Vagina (tissue), 2 donors: ENCODE measurements at places on chromosomes 13 and 19.

- DNase-seq, result no peak
- H3K27ac ChIP-seq, result no peak overlapping the region
- no peaks in the 10 kb centered on the region for H3K27me3 ChIP-seq
These were observed 16.3 kb upstream of the GTF3A start for GRCh38 chr13:27408074-27408473.

DNA sequence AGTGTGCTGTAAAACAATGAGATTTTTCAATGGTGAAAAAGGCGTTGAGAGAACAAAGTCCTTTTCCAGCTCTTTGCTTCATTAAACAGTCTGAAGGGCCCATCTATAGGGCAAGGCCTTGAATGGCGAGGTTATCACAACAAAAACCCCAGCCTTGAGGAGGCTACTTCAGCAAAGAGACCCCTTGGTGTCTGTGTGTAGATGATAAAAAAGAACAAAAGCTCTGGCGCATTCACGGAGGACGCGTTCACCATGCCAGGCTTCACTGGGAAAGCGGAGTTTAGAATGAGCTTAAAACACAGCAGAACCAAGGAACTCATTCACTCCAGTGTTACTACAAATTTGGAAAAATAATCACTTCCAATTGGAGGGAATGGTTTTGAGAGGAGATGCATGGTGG is 530.0 kb upstream of the ARGLU1 start:
- H3K27ac ChIP-seq, result no peak overlapping the region
- no peaks in the 10 kb centered on the region for H3K27me3 ChIP-seq
- no peaks in the 10 kb centered on the region for H3K4me1 ChIP-seq
- H3K4me3 ChIP-seq, result no peak overlapping the region
- no peak for DNase-seq

- H3K27me3 ChIP-seq, result no peaks in the 10 kb centered on the region
- no peak for DNase-seq
- H3K4me3 ChIP-seq, result no peak overlapping the region
- no peaks in the 10 kb centered on the region for H3K36me3 ChIP-seq
These were observed 78.1 kb downstream of the CHST8 start for GRCh38 chr19:33699754-33700407.

DNA sequence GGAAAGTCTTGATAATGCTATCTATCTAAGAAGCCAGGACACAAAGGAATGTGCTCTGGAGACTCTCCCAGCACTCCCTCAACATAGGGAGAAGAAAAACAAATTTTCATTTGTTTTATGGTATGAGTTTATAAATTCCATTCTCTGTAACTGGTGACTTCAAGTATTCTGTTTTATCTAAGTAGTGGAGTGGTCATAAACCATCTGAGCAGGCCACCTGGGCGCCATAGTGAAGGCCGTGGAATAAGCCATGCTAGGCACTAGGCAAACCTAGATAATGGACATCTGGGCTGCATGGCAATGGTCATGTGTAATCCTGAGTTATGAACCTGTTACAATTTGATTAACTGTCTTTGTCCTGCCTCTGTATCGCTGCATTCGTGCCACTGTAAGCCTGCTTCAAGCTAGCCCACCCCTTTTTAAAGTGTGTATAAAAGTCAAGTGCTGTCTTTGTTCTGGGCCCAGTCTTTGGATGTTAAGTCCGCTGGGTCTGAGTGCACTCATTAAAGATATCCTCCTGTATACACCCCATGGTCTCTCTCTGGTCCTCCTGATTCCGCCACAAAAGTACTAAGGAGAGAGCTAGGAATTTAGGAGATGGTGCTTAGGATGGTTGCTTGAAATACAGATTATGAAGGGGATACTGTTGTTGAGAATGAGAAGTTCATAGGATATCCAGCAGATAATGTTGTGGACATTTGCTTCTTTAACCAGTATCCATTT is 13.2 kb downstream of the GTF2F2 start:
- no peaks in the 10 kb centered on the region for H3K4me1 ChIP-seq
- no peak overlapping the region for H3K4me3 ChIP-seq
- DNase-seq, result no peak
- no peaks in the 10 kb centered on the region for H3K27me3 ChIP-seq

DNA sequence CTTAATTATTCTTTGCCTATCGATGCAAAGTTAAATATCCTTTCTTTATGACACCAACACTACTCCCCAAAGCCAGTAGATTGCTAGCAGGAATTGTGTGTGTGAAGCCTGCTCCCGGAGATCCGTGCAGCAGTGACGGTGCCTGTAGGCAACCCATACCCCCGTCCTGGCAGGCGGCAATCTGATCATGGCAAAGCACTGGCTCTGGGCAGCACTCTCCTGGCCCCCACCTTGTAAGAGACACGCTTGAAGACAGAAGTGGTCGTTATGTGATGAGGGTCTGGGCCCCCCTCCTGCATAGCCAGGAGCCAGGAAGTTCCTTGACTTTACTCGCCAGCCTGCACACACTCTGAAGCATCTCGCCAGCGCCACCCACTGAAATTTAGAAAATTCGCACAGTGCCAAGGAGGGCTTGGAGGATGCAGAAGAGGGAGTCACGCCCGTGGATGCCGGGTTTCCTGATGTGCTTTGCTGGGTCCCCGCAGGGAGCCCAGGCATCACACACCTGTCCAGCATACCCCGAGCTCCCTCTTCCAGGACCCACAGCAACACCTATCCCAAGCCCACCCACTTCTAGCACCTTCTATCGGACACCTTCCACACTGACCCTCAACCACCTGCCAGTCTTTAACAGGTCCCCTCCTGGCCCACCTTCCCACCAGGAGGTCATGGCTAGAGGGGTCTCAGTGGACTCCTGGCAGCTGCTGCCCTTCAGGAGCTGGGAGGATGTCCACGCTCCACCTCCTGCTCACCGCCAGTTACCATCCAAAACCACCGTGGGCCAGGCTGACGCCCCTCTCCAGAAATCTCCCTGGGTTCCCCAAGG is 54.5 kb downstream of the CEBPG start:
- no peaks in the 10 kb centered on the region for H3K4me1 ChIP-seq
- H3K36me3 ChIP-seq, result no peaks in the 10 kb centered on the region
- no peaks in the 10 kb centered on the region for H3K27me3 ChIP-seq

- DNase-seq, result no peak
- no peaks in the 10 kb centered on the region for H3K36me3 ChIP-seq
- no peaks in the 10 kb centered on the region for H3K27me3 ChIP-seq
- H3K4me3 ChIP-seq, result no peak overlapping the region
- H3K27ac ChIP-seq, result no peak overlapping the region
These were observed 1411.0 kb upstream of the SLC10A2 start for GRCh38 chr13:104477261-104477660.
